NCI-H1417 treated with DMSO at 0.1 percent for 48 hours (cell line): ENCODE measurements at places on chromosomes 3 and 15.

DNA sequence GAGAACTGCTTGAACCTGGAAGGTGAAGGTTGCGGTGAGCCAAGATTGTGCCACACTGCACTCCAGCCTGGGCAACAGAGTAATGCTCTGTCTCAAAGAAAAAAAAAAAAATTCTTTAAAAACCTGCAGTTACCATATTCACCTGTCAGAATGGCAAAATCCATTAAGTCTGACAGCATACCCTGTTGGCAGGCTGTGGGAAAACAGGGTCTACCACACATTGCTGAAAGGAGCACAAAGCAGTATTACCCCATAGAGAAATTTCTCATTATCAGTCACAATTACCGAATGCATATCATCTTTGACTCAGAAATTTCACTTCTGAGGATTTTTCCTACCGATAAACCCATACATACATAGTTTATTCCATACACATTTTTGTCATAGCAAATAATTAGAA is 264.1 kb upstream of the SLCO3A1 start:
- no peak for DNase-seq

GRCh38 chr3:123327956-123328850 is 120.7 kb downstream of the ADCY5 start:
- no peak for DNase-seq

DNA sequence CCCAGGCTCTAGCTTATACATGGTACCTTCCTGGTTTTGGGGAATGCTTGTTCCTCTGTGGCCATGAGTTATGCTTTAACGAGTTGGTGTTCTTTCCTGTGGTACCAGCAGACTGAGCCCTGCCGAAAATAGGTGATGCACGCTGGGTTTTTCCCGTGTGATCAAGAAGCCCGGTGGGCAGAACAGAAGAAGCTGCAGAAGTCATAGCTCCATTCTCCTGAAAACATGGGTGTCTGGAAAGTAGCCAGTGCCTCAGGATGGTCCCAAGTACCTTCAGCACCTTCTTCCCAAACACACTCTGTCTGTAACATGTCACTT is 25.2 kb downstream of the MAPKBP1 start:
- DNase-seq = no peak

DNA sequence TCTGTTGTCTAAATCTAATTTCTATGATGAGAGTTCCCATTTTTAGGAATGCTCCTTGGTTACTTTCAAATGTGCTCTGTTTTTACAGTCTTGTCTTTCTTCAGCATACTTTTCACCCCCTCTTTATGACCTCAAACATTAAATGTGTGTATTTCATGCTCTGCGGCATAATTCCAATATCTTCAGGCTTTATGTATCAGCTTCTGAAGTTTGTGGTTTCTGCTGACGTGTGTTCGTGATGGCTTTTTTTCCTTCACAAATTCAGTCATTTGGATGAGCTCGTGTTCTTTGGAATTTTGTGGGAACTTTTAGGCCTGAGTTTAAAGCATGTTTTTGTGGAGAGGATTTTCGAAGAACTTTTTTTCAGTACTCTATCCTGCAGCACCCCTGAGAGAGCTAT is 97.7 kb upstream of the CHRNA7 start:
- no peak for DNase-seq

DNA sequence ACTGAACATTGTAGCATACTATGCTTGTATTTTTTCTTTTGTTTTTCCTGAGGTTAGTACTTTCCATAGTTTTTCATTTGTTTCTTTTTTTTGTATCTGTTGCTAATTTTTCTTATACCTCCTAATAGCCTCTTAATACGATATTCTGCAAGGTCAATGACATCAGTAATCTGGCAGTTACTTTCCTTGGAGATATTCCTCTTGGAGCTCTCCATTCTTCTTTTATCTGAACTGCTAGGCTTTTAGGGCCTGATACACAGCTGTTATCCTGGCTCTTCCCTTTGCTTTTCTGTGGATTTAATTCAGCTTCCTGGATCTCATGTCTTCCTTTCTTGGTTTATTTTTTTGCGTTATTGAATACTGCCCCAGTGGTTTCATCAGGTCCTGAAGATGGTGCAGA is 12.9 kb downstream of the ALPK3 start:
- DNase-seq = no peak

DNA sequence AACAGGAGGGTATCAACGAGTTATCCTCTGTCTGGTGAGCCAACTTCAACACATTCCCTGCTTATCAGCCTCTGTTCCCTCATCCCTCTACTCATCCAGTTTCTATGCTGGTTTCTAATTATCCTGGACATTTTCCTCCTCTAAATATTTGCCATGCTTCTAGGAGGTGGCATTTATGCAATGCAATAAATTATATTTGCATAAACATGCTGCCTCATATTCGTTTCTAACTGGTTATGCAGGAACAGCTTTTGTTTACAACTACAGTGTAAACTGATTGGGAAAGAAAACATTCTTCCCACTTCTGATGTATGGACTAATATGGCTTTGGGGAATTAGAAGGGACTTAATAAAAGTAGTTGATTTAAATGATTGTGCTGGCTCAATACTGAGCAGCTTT is 122.3 kb downstream of the TFG start:
- no peak for DNase-seq

- no peak for DNase-seq
Measured at GRCh38 chr3:30878862-30879261, 15.6 kb downstream of the GADL1 start.

GRCh38 chr3:150443331-150443741 is 35.2 kb downstream of the TSC22D2 start:
- DNase-seq = no peak

GRCh38 chr3:72628065-72628464 is 220.2 kb downstream of the SHQ1 start:
- DNase-seq = no peak

DNA sequence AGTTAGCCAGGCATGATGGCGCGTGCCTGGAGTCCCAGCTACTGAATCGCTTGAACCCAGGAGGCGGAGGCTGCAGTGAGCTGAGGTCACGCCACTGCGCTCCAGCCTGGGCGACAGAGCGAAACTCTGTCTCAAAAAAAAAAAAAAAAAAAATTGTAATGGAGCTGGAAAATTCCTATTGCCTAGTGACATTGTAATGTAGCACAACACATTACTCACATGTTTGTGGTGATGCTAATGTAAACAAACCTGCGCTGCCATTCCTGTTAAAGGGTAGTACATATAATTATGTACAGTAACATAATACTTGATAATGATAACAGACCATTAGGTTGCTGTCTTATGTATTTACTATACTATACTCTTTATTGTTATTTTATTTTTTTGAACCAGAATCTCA is 39.1 kb downstream of the KNL1 start:
- DNase-seq = no peak

DNA sequence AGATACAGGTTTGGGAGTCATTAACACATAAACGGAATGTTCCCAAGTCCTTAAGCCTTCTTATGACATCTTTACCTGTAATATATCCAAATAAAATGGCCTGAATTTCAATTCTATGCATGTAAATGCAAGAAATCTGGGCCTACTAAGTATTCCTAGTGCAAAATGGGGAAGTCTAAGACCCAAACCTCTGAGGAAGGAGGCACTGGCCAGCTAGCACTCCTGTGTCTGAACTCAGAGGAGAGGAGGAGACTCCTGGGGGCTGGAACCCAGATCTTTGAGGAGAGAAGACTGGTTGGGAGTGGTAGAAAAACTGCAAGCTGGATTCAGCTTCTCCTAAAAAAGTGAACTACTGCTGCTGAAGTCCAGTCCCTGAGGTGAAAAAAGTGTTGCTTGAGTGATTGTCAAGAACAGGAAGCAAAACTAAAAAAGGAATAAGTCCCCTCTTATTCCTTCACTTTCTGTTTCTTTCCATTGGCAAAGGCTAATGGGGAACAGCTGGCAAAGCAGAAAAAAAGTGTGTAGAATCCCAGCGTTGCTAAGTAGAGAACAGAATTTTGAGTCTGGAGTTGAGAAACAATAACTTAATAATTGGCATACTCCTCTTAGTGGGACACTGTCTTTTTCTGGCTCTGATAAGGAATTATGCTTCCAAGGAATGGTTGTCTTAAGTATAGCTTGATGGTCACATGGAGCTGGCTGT is 54.8 kb upstream of the ATP2C1 start:
- no peak for DNase-seq

DNA sequence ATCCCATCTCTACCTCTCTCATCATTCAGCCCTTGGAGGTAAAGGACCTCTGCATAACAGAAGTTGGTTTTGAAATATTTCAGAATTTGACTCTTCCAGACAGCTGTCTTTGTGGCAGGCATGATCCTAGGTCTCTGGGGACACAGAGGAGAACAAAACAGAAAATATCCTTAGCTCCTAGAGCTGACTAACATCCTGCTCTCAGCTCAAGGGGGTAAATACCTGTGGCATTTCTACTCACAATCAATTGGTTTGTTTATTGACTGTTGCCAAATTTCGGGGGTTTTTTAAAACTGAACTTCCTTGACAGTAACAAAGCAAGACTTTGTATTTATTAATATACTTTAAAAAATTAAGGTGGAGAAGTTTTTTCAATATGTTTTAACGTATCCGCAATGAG is 78.8 kb downstream of the EOMES start:
- DNase-seq = no peak

DNA sequence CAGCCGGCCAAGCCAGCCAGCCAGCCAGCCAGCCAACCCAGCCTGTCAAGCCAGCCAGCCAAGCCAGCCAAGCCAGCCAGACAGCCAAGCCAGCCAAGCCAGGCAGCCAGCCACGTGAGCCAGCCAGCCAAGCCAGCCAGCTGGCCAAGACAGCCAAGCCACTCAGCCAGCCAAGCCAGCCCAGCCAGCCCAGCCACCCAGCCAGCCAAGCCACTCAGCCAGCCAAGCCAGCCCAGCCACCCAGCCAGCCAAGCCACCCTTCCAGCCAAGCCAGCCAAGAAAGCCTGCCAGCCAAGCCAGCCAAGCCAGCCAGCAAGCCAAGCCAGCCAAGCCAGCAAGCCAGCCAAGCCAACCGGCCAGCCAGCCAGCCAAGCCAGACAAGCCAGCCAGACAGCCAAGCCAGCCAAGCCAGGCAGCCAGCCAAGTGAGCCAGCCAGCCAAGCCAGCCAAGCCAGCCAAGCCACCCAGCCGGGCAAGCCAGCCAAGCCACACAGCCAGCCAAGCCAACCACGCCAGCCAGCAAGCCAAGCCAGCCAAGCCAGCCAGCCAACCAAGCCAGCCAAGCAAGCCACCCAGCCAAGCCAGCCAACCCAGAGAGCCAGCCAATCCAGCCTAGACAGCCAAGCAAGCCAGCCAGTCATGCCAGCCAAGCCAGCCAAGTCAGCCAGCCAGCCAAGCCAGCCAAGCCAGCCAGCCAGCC is 199.5 kb downstream of the GOLGA6L6 start:
- no peak for DNase-seq

GRCh38 chr15:43132830-43133429 is 456 bp upstream of the TMEM62 start:
- DNase-seq = no peak

DNA sequence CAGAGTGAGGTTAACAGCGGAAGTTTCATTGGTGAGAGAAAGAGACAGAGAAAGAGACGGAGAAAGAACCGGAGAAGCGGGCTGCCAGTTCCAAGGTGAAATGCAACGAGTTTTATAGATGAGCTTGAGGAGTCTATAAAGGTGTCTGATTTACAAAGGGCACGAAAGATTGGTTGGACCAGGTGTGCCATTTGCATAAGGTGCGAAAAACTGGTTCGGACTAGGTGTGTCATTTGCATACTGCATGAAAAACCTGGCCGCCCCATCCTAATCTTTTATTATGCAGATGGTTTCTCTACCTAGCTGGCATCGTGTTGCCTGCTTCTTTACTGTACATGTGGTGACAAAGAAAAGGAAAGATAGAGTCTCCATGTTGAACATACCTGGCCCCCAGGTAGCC is 253.8 kb upstream of the IGF1R start:
- no peak for DNase-seq

DNA sequence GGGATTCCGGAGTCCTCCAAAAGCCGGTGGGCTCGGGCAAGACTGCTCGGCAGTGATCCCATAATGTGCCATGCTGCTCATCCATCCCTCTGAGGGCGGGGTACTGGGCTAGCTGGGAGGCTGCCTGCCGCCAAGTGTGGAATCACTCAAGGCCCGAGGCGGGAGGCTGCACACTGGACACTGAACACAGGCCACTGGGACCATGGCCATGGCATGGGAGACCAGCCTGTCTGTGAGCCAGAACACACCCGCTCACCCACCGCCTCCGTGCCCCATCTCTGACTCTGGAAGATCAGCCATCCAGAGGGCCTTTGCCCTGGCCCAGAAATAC is 1.4 kb downstream of the C3orf22 start:
- DNase-seq = no peak

DNA sequence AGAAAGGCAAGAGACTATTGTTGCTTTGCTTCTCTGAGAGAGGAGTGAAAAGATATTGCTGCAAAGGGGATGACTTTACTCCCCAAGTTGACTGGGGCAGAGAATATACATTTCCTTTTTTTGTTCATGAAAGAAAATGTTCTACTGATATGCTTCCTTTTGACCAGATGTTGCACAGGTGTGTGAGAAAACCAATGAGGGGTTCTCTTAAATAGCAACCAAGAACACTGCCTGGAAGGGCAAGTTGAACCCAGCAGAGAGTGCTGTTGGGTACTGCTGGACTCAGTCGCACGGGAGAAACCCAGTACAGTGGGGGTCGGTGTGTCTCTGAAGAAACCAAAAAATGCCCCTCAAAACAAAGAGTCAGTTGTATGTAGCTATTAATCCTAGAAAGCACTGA is 101.2 kb downstream of the CHST2 start:
- no peak for DNase-seq

DNA sequence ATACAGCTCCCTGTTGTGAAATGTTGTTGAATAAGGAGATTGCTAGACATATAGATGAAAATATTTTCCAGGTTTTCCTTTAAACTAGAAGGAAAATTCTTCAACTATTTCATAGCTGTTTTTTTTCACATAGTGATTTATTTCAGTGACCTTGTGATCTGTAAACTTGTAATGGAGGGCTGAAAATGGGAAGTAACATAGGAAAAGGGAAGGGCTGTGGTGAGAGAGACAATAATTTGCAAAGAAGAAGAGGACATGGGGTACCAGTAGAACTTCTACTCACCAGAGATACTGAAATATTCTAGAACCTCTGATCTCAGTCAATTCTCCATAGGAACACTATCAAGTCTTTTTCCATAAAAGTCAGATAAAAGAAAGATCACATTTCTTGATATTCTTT is 60.4 kb downstream of the PLS1 start:
- DNase-seq = no peak

DNA sequence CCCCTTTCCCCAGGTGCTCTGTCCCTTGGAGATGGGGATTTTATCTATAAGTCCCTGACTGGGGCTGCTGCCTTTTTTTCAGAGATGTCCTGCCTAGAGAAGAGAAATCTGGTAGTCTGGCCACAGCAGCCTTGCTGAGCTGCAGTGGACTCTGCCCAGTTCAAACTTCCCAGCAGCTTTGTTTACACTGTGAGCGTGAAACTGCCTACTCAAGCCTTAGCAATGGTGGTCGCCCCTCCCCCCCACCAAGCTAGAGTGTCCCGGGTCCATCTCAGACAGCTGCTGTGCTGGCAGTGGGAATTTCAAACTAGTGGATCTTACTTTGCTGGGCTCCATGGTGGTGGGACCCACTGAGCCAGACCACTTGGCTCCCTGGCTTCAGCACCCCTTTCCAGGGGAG is 38.9 kb downstream of the TMEM266 start:
- DNase-seq = no peak
